ENCODE measurements at places on chromosomes 5 and 9.

DNA sequence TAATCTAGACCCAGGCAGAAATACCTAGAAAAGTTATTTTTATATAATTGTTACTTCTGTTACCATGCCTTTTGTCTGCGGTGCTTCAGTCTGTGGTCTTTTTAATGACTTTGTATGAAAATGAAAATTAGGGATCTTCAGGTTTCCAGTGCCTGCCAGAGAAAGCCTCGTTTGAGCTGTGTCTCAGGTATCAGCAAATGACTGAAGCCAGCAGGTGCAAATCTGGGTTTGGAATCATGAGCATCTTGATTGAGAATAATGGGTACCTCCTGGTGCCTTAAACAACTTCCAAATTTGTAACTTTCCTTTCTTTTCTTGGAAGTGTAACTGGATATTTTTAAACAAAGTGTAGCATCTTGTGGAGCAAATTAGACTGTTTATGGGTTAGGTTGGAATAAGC, 4.3 kb downstream of the ZBTB34 start:
- no peak for DNase-seq

- no peak for DNase-seq
Measured at GRCh38 chr5:137648361-137648760, 87.5 kb downstream of the KLHL3 start.

DNA sequence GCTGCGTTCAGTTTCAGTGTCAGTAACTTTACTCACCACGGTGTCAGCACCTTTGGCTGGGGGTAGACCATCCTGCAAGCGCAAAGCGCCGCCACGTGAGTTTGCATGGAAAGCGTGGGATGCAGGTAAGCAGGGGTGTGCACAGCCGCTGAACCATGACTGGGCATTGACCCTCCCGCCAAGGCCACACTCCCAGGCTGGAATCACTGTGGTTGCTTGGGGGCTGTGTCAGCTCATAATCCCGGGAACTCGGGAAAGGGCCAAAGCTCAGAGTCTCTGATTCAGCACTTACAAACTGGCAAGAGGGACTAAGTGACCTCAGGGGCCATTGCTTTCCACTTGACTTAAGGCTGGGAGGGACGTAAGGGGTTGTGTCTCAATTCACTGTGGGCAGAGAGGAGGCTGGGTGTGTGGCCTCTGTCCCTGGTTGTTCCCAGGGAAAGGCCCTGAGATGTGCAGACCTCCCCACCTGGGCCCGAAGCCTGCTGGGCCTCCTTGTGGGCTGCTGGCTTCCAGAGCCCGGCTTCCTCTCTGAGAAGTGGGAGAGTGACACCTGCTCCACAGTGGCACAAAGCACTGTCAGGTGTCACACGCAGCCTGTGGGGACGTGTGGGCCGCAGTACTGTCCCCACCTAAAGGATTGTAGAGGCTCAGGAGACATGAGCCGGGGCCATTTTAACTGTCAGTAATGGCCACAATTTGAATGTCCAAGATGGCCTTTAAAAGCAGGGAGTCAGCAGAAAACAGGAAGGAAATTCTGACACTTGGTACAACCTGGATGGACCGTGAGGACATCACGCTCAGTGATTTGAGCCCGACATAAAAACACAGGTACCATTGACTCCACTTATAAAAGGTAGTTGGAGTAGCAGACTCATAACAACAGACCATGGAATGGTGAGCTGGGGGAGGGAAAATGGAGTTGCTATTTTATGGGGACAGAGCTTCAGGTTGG, 16.7 kb downstream of the ABO start:
- DNase-seq = no peak

- DNase-seq = no peak
Measured at GRCh38 chr5:106523852-106524251, 1146.9 kb downstream of the EFNA5 start.

GRCh38 chr9:123174887-123175518, 93.4 kb downstream of the STRBP start:
- DNase-seq = no peak

DNA sequence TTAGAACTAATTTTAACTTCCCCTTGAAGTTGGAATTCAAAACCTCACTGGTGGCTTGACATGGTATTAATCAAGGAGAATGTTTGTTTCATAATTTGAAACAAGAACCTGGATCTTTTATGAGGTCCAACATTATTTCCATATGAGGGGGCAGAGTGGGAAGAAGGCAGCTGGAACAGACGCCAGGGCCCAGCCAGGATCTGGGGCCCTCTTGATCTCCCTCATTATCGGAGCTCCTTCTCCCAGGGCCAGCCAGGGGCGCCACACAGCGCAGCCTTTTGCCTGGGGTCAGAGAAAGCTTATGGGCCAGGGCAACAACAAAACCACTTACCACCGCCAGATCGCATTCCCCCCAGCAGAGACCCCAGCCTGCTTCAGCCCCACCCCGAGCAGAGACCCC, 27.1 kb upstream of the NKD2 start:
- DNase-seq = no peak

GRCh38 chr9:27489087-27489876, 34.8 kb upstream of the IFNK start:
- no peak for DNase-seq

DNA sequence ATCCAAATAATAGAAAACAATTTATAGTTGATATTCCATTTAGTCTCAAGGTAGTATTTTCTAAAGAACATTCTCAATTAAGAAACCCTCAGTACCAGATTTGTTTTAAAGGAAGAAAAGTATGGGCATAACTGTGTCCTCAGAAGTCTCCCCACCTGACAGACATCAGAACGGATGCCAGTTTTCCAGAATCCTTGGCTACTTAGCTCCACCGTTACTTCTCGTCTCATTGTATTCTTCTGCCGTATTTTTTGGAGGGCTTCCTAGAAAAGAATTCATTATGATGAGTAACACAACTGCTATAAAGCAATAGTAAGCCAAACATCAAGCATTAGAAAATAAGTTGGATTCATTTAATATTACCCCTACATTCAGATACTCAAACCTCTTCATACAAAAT, 67.8 kb downstream of the DROSHA start:
- DNase-seq = no peak

DNA sequence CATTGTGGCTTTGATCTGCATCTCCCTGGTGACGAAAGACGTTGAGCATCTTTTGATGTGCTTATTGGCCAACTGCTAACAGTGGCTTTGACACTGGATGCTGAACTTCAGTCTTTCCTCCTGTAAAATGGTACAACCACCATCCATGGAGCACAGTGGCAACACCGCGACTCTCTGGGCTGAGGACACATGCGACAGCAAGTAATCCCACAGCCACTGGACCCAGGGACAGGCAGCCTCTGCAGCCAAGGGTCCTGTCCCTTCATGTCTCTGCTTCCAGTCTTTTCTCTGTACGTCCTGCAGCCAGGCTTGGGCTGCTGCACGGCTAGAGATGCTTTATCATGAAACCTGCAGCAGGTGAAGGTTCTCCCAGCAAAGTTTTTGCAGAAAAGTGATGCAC, 83.5 kb downstream of the DAP start:
- no peak for DNase-seq

DNA sequence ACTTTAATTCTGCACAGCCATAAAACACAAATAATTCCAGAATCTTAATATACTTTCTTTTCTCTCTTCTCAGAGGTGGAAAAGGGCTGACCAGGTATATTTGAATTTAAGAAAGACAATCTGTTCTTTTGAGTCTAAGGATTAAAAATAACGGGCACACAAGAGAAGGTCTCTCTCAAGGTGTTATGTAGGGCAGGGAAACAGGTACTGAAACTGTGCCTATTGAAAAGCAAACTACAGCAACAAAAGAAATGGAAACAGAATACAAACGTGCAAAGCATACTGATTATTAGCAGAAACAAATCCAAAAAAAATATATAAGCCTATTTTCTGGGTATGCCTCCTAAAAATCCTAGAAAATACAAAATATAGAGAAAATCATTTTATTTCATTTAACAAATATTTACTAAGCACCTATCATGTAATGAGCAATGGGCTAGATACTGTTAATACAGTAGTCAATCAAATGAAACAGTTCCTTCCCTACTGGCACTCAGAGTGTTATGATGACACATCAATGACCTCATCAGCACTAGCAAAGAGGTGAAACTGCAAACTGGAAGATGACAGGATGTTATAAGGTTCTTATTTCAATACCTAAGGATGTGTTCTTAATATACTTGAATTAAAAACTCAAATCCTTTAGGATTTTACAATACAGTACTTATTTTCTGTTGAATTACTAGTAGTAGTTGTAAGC, 87.7 kb downstream of the AUH start:
- DNase-seq = no peak

- DNase-seq = no peak
Measured at GRCh38 chr5:134507452-134507851, 18.0 kb upstream of the JADE2 start.

- DNase-seq = no peak
Measured at GRCh38 chr9:21549251-21549765, 67.2 kb upstream of the IFNE start.

DNA sequence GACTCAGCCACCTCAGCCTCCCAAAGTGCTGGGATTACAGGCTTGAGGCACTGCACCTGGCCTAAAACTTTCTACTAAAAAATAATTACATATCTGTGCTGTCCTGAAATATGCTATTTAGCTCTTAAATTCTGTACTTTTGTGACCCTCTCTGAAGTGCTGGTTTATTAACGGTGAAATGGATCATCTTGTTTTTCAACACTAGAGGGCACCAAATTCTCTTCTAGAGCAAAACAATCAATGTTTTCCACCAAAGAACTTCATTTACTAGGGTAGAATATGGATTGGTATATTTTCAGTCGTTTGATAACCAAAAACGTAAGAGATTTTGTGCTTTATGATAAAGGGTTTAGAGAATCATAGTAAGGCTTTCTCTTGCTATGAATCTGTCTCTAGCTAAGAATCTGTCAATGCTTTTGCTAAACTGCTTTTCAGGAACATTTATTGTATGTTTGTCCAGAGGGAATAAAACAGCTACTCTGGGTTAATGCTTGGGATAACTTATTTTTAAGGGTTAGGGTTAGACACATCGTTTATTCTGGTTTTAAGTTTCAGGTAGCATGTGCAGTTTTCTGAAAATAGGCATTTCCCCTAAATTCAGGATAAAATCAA, 63.6 kb downstream of the RNF180 start:
- peak; percentile 17 for DNase-seq

DNA sequence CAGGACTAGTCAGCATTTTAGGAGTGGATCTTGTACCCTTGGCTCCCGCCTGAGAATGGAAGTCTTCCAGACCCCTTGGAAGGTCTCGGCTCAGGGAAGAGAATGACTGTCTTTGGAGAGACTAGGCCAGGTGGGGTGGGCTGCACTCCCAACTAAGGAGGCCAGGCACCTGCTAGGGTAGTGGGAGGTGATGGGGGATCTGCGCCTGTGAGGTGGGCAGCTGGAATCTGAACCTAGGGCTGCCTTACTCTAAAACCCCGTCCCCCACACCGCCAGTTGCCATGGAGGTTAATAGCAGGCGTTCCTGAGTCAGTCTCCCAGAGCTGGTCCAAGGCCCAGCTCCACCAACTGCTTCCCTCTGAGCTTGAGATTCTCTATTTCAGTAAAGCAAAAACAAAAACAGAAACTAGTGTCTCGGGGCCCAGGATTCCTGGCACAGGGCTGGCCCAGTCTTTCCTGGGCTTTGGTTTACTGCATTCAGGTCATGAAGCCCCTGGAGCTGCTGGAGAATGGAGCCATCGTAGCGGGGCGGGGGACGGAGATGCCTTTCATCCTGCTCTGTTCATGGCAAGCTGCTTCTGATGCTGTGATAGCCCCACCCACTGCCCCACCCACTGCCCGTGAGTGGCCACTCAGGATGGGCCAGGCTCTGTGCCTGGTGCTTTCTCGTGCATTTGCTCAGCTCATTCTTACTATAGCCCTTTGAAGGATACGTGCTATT, 57.5 kb downstream of the DAB2IP start:
- DNase-seq = no peak

GRCh38 chr5:139930406-139930805, 112.7 kb downstream of the NRG2 start:
- DNase-seq = no peak

DNA sequence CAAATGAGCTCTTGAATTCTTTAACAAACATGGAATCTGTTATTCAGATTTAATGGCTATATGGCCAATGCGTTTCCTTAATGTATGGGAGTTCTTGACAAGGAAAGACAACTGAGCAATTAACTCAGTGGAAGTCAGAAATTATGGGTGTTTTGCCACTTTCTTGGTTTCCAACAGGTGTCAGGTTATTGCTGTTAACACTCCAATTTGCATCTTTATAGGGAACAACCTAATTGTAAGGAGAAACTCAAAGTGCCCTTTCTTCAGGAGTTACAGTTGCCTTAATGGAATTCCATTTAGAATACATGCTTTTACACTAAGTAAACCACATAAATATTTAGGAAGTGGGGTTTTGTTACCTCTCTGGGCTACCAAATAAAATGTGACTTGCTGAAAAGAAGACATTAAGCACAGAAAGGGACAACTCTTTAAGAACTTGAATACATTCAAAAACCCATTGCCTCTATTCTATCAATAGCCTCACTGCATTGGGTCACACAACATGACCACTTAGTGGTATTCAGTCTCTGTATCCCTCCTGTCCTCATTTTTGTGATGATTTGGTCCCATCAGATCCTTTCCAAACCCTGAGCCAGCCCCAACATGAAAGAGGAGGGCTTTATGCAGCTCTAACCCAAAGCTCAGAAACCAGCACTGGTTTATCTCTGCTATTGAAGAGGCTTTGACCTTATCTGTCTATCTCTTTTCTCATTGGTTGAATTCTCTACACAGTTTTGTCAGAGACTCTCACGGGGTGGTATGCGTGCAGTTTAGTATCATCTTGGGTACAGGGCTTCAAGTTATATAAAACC, 118.7 kb downstream of the EDIL3 start:
- DNase-seq = no peak

- no peak for DNase-seq
Measured at GRCh38 chr5:128782446-128782845, 182.8 kb upstream of the SLC27A6 start.

DNA sequence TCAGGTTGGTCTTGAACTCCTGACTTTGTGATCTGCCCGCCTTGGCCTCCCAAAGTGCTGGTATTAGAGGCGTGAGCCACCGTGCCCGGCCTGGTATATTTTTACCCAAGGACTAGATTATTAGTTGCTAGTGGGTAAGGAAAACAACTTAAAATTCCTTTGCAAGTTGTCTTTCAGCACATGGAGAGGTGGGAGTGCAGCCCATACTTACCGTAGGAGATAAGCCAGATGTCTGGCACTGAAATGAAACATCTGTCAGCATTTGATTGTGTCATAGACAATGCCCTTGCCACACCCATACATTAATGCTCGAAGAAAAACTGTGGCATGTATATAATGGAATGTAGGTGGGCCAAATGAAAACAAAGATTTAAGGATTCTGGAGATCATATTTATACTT, 36.6 kb upstream of the ANKH start:
- DNase-seq = no peak

DNA sequence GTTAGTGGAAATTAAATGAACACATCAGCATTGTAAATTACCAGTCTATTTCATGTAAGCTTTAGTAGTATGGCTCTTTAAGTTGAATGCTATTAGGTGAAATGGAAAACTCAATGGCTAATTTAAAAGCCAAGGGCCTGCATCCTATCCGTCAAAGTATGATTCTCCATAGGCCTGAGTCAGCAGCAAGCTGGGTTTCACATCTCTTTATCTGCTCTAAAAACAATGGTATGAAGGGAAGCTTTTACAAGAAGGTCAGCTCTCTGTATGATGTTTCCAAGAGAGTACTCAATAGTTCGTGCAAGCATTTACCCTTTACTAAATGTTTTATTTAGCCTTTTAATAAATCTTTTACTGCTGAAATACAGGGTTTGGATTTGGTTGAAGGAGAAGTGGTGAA, 62.8 kb downstream of the MAP1B start:
- DNase-seq = no peak

Data from NCI-H2171 (cell line).